Stimulated activated CD8-positive, alpha-beta memory T cell treated with anti-CD3 and anti-CD28 coated beads, Interleukin-15, amount 100 ng/mL, for 24 hours (primary cell): ENCODE measurements at places on chromosomes 3 and 15.

DNA sequence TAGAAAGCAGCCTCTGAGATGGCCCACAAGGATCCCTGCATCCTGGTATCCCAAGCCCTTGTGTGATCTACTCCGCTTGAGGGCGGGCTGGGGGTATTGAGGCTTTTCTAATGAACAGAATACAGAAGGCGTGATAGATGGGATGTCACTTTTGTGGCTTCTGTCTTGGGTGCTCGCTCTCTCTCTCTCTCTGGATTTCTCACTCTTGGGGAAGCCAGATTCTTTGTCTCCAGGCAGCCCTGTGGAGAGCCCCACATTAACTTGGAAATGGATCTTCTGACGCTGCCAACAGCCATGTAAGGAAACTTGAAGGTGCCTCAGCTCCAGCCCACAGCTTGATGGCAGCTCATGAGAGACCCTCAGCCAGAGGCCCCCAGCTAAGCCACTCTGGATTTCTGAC is 26.9 kb upstream of the SEC62 start:
- DNase-seq = no peak

DNA sequence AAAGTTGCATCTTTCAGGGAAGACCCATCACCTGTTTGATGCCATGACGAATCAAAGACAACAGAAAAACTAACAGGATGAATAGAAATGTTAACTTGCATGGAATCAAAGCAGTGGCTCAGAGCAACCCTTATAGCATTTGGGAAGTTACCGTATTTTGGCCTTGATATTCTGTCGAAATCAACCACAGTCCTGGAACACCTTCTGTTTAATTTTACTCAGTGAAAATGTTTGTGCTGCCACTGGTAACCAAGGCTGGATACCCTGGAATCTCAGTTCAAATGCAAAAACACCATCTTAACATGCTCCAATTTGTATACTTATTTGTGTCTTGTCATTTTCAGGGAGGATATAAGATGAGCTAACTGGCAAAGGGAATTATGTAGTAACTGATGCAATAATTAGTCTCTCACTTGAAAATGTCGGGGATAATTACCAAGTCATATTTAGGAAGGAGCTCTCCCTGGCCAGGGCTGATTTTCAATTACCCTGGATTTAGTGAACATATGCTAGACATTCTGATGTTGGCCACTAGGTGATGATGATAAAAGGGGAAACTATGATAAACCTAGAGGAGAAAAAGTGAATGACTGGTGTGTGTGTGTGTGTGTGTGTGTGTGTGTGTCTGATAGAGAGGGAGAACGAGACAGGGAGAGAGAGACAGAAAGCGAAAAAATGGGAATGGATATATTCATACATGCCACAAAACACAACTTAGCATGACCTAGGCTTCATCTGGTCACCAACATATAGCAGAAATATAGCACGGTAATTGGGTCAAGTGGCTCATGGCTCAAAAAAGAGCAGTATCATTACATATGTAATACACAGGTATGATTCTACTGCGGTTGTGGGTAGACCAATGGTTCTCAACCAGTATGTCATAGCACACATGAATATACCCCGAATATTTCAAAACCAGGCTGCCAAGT is 19.0 kb upstream of the PRICKLE2 start:
- no peak for DNase-seq

DNA sequence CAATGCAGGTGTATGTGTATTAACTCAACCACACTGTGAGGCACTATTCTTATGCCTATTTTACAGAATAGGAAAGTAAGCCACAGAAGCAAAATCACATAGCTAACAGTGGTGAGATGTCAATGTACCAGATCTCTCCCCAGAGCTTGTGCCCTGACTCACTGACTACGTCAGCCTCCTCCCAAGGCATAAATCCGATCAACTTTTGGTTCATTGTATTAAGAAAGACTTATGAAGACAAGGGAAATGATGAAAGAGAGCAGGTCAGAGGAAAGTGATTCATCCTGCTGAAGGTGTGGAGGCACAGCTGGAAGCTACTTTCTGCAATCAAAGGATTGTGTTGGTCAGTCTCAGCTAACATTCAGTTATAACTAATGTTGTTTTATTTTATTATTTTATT is 33.0 kb upstream of the SV2B start:
- DNase-seq = no peak

GRCh38 chr3:189288348-189289235 is 116.8 kb downstream of the TPRG1 start:
- no peak for DNase-seq

GRCh38 chr15:51982013-51982769 is 10.6 kb upstream of the LEO1 start:
- no peak for DNase-seq

- no peak for DNase-seq
Observed at GRCh38 chr3:51522273-51522962, 16.1 kb upstream of the RAD54L2 start.

GRCh38 chr15:89457086-89457485 is 39.3 kb downstream of the RHCG start:
- no peak for DNase-seq
